ENCODE measurements at places on chromosomes 2 and 18.

GRCh38 chr2:202113571-202114142 is 40.6 kb downstream of the KIAA2012 start:
- no peak for DNase-seq

DNA sequence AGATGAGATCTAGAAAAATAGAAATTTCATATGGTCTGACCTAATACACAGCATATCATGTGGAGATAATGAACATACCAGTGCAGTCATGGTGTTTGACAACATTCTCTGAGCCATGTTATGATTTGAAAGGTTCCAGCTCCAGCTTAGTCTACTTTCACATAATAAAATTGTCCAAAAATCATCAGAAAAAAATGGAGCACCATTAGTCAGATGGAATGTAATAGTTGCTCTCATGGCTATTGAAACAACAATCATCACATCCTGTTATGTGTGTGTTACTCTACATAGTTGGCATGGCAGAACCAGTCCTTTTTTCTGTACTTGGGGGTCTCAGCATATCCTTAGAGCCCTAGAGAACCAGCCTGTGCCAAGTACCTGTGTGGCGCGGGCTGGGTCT is 678.9 kb upstream of the FANCL start:
- DNase-seq = no peak

DNA sequence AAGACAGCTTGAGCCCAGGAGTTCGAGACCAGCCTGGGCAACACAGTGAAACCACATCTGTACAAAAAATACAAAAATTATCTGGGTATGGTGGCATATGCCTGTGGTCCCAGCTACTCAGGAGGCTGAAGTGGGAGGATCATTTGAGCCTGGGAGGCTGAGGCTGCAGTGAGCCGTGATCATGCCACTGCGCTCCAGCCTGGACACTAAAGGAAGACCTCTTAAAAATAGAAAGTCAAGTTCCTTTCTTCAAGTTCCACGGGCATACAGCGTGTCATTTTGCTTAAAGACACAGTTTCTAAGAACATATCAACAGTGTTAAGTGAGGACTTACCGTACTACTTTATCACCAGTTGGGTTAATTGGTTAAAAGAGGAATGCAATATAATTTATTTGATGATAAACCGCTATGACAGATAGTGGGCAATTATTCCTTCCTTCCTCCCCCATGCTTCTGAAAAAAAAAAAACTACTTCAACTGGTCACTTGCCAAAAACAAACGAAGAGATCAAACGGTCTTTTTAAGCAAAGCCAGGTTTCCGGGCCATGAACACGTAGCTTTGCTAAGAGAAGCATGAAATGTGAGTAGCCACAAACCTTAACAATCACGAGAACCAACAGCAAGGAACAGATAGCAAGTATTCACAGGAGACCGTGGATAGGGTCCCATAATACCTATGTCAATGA is 21.4 kb downstream of the AP1S3 start:
- DNase-seq = no peak

DNA sequence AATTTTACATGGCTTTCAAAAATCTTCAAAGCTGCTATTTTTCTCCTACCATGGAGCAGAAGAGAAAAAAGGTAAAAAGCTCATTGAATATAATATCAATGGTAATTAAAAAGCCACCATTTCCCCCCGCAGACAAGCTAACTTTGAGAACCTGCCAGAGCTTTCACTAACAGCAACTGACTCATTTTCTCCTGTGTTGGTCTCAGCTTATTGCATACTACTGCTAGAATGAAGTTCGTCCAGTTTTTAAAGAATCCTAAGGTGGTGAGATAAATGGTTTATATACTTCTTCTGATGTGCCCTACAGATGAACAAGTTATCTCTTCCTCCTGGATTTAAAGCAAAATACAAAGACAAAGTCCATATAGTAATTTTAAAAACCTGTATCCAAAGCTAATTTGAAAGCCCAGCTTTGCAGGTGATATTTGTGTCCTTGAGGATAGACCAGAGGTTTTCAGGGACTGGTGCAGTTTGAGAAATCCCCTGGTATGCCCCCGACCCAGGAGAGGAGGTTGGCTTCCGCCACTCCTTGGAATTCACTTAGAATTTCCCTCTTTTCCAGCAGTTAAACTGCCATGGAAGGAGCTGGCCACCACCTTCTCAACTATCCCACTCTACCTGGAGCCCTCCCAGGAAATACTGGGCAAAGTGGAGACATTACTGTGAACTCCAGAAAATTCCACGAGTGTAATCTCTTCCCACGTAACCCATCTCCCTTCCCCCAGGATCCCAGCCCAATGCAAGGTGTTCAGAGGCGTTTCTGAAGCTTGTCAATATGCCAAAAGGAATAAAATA is 17.5 kb downstream of the YPEL5 start:
- no peak for DNase-seq

- no peak for DNase-seq
These were observed 63.0 kb downstream of the TANK start for GRCh38 chr2:161223139-161223732.

DNA sequence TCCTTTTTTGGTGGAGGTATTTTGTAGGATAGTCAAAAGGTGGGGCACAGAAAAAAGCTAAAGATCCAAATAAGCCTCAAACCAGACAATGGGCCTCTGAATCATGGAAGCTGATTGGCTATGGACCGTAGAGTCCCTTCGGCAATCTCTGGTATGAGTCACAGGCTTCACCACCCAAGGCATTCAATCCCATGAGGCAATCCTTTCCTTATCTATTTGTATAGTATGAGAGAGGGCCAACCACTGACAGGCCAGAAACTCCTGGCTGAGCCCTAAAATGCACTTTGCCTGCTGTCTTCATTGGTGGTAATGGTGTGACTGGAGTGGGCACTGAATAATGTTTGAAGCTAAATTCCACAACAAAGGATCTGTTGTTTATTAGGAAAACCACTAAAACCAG is 38.7 kb upstream of the MEX3C start:
- no peak for DNase-seq

DNA sequence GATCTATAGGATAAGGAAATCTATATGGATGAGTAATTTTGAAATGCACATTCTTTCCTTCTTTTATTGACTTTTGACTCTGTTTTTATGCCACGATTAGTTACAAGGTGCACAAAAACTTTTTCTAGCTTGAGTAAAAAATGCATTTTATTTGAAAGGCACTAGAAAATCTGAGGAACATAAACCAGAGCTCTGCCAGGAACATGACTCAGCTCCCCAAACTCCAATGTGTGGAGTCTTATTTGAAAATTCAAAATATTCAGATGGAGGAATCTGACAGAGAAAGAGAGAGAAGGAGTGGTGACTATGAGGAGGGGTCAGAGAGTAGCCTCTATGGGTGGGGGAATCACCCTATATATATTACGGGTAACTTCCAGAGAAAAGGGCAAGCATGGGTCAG is 231.0 kb downstream of the DCC start:
- no peak for DNase-seq

- peak; percentile 54 for DNase-seq
These were observed 90.6 kb downstream of the FEZ2 start for GRCh38 chr2:36507408-36507812.

DNA sequence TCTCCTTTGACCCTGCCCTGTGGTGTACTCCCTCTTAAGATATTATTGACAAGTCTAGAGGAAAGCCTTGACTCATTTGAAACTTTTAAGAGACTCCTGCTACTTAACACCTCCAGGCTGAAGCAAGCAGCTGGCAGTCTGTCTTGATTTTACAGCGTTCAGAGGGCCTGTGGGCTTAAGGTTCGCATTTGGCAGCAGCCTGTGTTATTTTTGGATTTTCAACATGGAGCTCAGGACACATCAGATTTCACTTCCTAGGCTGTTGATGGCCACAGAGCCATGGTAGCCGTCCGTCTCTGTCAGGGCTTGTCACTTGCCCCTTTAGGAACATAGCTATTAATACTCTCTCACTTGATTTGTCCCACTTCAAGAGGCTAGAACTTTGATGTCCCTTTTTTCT is 73.6 kb downstream of the VWA3B start:
- no peak for DNase-seq

- DNase-seq = no peak
These were observed 428.3 kb downstream of the NCKAP5 start for GRCh38 chr2:133139847-133140533.

GRCh38 chr18:10971717-10972116 is 177.7 kb downstream of the PIEZO2 start:
- DNase-seq = no peak

DNA sequence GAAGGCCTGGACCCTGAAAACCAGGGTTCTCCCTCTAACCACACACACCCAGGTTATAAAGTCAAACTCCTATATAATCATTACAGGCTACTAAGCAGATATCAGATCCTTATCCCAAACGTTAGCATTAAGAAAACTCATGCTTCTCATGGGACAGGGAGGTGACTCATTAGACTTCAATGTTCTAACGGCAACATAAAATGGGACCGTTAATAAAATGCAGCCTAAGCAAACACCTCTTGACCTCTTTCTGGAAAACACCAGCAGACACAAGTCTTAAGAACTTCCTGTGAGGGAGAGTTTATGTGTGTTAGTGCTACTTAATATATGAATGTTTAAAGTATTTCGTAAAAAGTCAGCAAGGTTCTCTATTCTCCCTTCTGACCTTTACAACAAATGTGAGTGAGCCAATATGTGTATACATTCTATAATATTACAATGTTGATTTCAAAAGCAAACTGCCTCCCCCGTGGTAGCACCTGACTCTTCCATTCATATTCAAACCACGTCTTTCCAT is 31.7 kb downstream of the LPIN2 start:
- DNase-seq = no peak

DNA sequence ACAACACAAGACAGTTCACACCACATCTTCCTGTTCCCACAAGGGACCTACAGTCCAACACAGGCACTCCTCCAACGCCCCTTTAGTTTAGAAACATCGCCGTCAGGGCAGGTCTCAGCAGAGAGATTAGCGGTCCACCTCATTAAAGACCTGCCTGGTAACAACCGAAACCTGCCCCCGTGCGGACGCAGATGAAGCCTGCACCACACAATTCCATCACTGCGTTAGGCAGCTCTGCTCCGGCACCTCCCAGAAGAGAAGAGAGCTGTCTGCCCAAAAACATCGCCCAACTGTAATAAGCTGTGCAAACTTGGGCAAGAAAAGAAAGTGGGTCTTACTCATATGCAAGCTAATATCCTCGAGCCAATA is 32.7 kb downstream of the ZNF516 start:
- DNase-seq = no peak

DNA sequence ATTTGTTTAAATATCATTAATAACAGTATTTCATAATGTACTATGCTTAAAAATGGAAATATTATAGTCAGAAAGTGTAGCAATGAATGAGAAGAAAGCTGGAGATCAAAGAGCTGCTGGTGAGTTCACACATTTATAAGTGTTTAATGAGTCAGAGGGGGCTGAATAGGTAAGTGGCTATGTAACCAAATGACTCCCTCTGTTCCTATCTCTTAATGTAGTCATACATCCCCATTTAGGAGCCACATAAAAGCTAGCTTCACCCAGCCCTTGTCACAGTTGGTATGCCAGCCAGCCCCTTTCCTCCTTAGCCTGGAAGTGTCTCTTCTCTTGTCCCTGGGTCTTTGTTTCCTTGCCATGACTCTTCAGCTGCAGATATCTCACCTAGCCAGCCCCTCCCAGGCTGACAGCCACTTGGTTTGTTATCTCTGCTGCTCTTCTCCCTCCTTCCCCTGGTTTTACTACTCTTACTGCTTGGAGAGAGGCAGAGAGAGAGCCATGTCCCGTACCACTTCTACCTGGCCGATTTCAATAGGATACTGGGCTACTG is 438.6 kb upstream of the HNMT start:
- DNase-seq = no peak

- DNase-seq = no peak
These were observed 47.0 kb downstream of the COBLL1 start for GRCh38 chr2:164794432-164795231.

DNA sequence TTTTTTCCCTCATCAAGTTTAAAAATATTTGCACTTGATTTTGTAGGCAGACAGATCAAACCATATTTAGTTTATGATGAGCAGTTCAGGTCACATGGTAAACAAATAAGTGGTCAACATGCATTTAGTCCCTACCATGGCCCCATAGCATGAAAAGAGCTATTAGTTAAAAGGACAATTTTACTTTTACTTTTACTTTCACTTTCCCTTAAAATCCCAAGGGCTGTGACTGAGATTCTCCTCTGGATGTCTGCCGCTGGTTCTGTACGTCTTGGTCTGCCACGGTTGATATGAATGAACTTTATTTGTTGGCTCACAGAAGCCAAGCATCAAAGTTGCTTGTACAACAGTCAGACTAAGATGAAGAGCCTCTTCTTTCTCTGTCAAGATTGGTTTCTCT is 626.2 kb upstream of the CDH7 start:
- DNase-seq = no peak

DNA sequence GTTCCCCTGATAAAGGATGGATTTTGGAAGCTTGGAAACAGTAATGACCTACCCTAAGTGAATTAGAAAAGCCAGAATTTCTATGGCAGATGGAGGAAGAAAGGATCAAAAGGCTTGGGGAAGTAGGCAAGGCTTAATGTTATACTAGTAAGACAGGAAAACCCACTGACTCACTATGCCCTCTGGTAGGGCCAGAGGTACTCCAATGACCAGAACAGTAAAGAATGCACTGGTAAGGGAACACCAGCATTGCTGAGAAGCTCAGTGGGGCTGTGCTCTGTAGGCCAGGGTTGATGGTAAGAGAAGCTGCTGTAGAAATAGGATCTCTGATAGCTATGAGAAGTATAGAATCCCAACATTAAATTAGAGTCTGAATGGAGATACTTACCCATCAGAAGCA is 126.4 kb downstream of the GFPT1 start:
- DNase-seq = no peak

DNA sequence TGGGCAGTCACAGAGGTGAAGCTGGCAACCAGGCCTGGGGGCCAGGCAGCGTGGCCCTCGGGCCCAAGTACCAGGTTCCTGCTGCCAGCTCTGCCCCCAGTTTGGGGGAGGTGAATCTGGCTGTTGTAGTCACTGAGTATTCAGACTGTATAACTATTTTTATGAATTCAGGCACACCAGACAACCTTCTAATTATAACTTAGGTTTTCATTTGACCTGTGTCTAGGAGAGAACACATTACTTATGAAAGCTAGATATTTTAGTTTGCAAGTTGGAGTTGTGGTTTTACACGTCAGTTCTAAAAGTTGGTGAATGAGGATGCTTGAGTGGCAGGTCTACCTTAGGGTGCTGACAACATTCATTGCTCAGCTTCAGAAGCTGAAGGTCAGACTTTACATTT is 71.7 kb downstream of the LIMS1 start:
- peak; percentile 44 for DNase-seq

DNA sequence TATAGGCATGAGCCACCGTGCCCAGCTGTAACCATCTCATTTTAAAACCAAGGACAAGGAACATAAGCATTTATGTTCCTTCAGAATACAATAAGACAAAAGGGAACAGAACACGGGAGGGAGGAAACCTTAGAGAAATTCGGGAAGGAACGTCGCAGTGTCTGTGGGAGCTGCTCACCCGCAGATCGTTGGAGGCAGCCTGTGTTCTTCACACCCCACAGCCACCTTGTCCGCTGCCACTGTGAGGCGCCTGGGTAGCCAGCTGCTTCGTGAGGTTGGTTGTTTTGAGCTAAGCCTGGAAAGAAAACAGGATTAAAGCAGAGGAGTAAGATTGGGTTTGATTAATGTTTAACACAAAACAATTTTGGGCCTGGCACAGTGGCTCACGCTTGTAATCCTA is 250.0 kb downstream of the FHOD3 start:
- no peak for DNase-seq

Data from GM13976 (cell line).